ENCODE measurements at places on chromosomes 1 and 21.

- no peak for DNase-seq
Measured at GRCh38 chr1:159897962-159898361, 2.0 kb downstream of the CFAP45 start.

DNA sequence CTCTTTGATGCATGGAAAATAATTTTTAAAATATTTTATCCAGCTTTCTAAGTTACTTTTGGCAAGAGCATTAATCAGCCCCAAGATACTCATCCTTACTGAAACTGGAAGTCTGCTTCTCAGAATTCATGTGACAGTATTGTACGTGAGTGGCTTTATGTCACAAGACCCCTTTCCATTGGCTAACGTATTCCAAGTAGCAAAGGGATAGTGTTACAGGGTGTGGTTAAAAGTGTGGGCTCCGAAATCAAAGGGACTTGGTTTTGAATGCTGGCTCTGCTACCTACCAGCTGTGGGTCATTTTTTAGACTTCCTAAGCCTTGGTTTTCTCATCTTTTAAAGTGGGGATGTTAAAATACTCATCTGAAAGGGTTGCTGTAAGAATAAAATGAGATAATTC lies 91.7 kb downstream of the RHOU start:
- DNase-seq = no peak

- DNase-seq = no peak
Measured at GRCh38 chr1:19347533-19348172, 35.5 kb downstream of the SLC66A1 start.

- DNase-seq = no peak
Measured at GRCh38 chr1:114112775-114113174, 40.9 kb downstream of the SYT6 start.

- peak; percentile 94 for DNase-seq
Measured at GRCh38 chr21:34807146-34807880, 138.5 kb downstream of the CLIC6 start.

DNA sequence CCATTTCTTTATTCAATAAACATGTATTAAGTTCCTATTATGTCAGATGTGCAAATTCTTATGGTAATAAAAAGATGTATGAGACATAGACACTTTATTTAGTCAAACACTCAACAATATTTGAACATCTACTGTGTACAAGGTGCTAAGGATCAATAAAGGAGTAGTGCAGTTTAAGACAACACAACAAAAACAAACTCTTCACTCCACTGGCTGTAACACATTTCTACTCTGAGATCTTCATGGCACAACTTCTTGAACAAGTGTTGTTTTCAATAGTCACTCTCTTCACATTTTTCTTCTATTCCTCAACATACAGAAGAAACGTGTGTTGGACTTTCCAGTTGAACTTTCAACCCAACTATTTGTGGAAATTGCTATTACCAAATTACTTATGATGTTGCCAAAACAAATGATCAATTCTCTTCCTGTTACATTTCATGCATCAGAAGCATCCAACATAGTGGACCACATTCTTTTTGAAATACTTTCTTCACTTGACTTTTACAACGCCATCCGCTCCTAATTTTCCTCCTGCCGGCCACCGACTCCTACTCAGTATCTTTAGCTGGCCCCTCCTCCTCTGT lies 25.4 kb downstream of the HSD3B1 start:
- peak; percentile 1 for DNase-seq

DNA sequence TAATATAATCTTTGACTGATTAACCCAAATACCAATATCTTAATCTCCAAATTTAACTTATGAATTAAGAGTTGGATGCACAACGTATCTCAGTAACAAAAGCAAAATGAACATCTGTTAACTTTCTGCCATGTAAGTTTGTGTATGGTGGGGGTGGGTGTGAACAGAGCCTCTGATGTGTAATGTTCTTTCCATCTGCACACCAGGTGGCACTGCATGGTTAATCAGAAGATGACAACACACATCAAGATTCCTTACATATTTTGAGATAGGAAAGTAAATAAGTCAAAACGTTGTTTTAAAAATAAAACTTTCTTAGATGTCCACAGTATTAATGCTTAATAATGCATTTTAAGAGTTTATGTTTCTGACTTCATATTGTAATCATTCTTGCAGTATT lies 251.9 kb downstream of the DPYD start:
- DNase-seq = peak; percentile 42

GRCh38 chr1:1400576-1401456 lies 1.7 kb upstream of the CCNL2 start:
- no peak for DNase-seq

GRCh38 chr1:151689494-151689893 lies 27.1 kb downstream of the CELF3 start:
- no peak for DNase-seq

GRCh38 chr1:63874278-63874880 lies 100.6 kb downstream of the ROR1 start:
- peak; percentile 81 for DNase-seq

DNA sequence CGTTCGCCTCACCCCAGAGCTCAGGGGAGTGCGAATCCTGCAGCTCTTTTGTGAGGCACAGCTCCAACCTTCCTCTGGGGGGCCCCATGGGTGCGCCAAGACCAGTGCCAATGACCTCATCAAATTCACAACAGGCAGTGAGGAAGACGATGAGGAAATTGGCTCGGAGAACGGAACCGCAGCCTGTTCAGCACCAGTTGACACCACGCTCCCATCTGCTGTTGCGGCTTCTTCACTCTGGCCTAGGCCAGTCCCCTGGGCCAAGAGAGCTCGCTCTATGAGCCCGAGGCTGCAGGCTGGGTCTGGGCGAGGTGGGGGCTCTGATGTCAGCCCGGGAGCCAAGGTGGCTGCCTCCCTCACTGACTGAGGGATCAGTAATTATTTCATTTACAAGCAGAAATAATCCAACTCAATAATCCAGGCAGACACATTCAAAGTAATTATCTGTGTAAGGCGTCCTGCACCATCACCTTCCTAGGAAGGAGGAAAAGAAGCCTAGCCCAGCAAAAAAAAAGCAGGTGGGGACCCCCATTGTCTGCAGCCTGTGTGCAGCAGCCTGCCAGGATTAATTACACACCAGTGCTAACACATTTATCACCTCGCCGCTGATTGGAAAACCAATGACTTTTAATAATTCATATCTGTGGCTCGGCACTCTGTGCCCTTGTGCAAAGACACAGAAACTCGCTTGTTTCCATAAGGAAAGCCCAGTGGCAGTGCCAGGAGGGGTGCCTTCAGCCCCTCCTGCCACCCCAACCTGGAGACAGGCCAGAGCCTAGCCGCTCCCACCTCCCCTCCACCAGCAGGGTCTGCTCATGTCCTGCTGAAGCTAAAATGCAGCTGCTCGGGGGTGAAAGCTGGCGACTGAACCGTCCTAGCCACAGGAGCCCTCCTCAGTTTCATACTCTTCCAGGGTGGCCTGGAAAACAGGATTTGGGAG lies 1.9 kb downstream of the PLEKHA6 start:
- no peak for DNase-seq

- DNase-seq = no peak
Measured at GRCh38 chr1:212683357-212683722, 16.3 kb downstream of the BATF3 start.

DNA sequence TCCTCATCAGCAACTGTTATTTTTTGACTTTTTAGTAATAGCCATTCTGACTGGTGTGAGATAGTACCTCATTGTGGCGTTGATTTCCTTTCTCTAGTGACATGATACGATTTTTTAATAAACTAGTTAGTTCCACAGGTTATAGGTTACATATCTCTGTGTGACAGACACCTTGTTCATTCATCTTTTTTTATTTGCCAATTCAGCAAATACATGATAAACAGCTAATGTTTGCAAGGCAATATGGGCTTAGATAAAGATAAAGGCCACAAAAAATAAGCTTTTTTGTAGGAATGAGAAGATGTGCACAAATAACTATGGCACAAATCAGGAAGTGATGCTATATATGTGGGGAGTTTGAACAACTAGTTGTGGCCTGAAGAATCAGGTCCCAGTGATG lies 366.8 kb downstream of the HLX start:
- no peak for DNase-seq

DNA sequence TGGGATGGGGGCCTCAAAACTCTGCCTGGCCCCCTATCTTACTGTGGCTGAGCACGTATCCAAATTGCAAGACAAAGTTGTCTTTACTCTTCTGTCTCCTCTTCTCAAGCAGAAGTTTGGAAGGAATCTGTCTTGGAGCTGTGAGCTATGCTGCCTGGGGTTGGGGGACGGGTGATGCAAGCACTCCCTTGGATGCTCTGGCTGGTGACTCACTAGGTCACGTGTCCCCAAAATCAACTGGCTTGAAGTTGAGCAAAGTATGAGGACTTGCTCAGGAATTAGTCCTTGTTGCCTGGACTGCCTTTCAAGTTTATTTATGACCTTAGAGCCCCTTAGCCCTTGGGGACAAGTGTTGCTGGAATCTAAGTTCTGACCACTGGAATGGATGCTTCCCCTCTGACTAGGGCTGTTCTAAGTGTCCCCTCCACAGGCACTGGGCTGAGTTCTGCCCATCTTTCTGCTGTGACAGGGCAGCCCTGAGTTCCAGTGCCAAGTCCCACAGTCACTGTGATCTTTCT lies 269.5 kb downstream of the HHAT start:
- DNase-seq = peak; percentile 95

DNA sequence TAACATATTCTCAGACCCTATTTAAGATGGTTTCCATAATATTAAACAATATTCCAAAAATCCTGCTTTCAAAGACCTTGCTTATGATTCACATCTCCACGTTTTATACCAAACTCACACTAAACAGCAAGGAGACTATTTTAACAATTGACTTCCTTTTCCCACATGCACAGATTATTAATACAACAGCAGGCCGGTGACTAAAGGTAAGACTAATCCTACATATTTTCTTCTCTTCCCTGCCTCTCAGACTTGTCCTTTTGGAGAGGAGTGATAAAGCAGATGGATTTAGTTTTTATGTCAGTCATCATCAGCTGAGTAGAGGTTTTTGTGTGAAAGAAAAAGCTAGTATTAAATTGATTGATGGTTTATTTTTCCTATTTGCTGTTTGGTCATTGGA lies 400.6 kb downstream of the NTNG1 start:
- no peak for DNase-seq

GRCh38 chr1:44014365-44015104 lies 16.7 kb downstream of the SLC6A9 start:
- DNase-seq = no peak

- DNase-seq = no peak
Measured at GRCh38 chr1:180250883-180251509, 20.9 kb downstream of the LHX4 start.

DNA sequence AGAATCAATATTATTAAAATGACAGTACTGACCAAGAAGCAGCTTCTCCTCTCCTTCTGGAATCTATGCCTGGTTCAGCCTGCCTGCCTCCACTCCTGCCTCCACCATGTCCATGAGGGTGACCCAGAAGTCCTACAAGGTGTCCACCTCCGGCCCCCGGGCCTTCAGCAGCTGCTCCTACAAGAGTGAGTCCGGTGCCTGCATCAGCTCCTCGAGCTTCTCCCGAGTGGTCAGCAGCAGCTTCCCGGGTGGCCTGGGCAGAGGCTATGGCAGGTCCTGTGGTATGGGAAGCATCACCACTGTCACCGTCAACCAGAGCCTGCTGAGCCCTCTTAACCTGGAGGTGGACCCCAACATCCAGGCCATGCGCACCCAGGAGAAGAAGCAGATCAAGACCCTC lies 822.4 kb upstream of the NEGR1 start:
- no peak for DNase-seq

GRCh38 chr1:163197022-163197421 lies 5.7 kb downstream of the RGS5 start:
- peak; percentile 23 for DNase-seq

GRCh38 chr1:163589735-163590134 lies 268.0 kb downstream of the NUF2 start:
- no peak for DNase-seq

DNA sequence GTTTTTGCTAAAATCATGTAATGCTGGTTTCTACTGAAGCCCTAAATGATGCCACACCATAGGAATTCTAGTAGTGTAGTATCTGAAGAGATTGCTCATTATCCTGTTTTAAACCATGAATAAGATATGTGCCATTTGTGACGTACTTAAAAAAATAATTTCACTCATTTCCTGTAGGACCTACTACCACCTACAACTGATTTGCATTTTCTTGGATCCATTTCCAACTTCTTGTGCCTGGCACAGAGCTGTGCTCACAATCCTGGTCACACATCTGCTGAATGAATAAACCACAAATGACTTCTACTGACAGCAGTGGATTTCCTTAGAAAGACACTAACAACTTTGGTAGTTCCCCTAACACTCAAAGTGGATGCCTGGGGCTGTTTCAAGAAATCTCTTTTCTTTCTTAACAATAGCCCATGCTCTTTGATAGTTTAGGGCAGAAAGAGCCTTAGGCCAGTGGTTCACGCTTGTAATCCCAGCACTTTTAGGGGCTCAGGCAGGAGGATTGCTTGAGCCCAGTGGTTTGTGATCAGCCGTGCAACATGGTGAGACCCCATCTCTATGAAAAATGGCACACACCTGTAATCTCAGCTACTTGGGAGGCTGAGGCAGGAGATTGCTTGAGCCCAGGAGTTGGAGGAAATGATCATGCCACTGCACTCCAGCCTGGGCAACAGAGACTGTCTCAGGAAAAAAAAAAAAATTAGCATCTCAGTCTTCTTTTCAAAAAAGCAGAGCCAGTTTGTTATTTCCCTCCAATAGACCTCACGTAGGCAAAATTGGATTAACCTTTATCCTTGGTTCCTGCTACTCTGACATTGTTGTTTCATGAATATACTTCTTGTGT lies 13.0 kb upstream of the BATF3 start:
- peak; percentile 93 for DNase-seq

DNA sequence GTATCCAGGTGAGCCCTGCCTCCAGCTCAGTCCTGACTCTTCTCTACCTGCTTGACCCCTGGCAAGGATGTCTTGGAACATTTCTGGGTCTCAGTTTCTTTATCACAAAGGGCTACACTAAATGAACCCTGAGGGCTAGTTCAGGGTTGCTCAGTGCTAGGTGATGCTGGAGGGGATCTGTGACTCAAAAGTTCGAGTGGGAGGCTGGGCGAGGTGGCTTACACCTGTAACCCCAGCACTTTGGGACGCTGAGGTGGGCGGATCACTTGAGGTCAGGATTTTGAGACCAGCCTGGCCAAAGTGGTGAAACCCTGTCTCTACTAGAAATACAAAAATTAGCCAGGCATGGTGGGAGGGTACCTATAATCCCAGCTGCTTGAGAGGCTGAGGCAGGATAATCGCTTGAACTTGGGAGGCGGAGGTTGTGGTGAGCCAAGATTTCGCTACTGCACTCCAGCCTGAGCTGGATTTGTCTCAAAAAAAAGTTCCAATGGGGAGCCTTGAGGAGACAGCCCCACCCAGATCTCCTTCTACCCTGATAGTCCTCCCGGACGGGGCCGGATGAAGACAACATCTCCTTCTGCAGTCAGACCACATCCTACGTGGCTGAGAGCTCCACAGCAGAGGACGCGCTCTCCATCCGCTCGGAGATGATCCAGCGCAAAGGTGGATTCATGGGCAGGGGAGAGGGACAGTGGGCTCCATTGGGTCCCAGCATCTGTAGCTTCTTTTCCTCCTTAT lies 48.9 kb downstream of the YARS1 start:
- no peak for DNase-seq

All from fibroblast of lung (primary cell).